ENCODE measurements at places on chromosomes 1 and 21.

DNA sequence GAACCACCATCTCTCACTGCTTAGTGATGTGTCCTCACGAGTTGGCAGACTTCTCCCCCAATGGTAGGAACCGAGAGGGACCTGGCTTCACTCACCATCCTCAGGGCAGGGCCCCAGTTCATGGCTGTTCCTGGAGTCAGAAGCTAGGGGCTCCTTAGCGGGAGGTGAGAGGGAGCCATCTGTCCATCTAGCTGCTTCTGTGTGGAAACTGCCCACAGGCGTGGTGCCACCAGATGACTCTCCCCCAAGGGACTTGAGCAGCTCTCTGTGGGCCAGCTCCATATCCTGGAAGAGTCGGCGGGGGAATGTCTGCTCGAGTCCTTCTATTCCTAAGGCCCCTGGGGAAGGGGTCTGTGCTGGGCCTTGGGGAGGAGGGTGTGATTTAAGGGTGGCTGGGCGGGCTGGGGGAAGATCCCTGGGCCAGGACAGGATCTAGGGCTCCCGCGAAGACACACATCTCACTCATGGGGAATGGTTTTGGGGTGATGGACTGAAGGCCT, 16.3 kb downstream of the LRRC71 start:
- no peak for DNase-seq

- DNase-seq = no peak
These were observed 70.6 kb downstream of the IARS2 start for GRCh38 chr1:220164517-220164916.

DNA sequence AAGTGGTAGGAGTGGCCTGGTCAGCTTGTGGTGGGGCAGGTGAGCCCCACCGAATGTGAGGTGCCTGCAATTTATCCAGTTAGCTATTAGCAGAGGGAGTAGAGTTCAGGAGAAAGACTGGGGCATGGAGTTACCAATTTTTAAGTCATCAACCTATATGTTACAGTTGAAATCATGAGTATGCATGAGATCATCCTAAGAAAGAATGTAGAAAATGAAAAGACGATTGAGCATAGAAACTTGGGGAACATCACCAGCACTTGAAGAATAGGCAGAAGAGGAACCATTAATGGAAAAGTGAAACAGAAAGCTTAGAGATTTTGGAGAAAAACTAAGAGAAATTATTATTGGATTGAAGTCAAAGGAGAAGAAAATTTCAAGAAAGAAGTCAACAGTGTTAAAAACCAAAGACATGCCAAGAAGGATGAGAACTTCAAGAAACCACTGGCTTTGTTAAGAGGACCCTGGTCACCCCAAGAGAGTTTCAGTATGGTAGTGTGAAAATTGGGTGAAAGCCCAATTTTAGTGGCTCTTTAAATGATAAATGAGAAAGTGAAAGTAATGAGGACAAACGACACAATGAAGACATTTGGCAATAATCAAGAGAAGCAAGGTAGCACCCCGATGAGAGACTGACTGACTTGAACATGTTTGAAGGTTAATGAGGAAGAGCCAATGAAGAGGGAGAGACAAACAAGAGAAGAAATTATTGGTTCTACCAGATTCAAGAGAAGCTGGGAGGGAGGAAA, 36.7 kb downstream of the DNASE2B start:
- DNase-seq = no peak

GRCh38 chr1:2432441-2432844, 20.1 kb upstream of the PEX10 start:
- DNase-seq = no peak

DNA sequence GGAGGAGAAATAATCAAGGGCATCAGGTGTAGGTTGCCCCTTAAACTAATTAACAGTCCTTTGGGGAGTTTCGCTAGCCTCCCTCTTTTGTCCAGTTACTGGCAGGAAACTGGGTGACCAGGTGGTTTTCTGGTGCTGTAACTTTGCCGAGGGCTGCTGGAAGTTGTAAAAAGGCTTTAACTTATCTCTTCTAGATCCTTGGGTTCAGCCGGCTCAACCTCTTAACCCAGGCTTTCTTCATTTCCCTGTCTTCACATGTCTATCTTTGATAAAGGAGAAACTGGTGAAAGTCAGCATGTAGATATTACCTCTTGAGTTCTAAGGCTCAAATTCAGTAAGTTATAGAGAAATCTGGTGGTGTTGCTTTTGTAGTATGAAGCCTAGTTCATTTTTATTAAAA, 289.7 kb upstream of the NRIP1 start:
- no peak for DNase-seq

DNA sequence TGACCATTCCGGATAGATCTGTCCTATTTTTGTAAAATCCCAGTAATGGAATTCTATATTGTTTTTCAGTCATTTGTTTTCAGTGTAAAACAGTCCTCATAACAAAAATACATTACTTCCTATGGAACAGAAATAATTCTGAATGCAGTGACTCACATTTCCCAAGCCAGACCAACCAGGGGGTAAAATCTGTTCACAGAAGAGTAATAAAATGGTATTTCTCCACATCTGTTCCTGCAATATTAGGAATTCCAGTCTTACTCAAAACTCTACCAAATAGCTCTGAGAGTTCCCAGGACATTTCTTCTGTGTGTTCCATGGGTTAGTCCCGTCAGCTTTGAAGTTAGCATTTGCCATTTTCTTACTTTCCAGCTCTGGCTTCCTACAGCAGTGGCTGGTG, 2.6 kb upstream of the DDR2 start:
- no peak for DNase-seq

- no peak for DNase-seq
These were observed 10.0 kb downstream of the ZNF672 start for GRCh38 chr1:248847956-248848561.

Data from stimulated activated CD8-positive, alpha-beta memory T cell treated with anti-CD3 and anti-CD28 coated beads, Interleukin-2, amount 100 ng/mL, for 1 hour (primary cell).